ENCODE measurements at places on chromosomes 2 and 18. TPM values are rescaled to one million over a fixed set of nuclear protein-coding genes. Genes with fewer than 3 reads are reported as not detected.

DNA sequence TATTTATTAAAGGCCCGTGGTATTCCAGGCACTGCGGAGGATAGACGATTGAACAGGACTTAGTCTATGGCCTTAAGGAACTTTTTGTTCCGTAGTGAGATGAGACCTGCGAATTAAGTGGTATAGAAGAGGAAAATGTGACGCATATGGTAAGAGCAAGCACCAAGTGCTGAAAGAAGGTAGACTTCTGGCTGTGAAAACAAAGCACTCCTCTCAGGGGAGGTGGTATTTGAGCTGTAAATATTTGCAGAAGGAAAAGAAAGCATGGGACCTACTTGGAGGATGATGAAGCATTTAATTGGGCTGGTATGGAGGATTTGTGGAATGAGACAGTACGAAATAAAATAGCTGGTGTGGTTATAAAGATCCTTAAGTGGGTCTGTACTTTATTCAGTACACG lies 62.5 kb downstream of the GPR39 start:
- DNase-seq = no peak

DNA sequence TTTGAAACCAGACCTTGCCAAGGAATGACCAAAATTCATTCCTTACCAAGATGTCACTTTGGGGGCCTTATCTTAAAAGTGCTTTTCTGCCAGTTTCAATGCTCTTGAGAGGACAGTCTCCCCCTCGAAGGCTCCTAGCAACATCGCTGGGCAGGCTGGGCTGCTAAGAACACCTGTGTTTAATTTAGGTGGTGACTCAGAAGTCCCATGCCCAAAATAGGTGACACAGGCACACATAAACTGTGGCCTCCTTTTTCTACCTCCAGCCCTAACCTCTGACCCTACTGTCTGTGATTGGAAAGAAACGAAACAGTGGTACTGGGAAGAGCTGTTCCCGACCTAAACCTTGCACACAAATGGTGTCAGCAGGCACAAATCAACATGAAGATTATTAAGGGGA lies 28.7 kb upstream of the ROCK2 start:
- no peak for DNase-seq

CPO gene
- total RNA-seq = not detected

GRCh38 chr18:62778976-62779869 lies 63.9 kb downstream of the PHLPP1 start:
- DNase-seq = no peak

- no peak for DNase-seq
Measured at GRCh38 chr2:108215794-108216211, 24.0 kb upstream of the SULT1C3 start.

NR4A2 gene
- total RNA-seq = 1.0 TPM

BOLL gene
- not detected for total RNA-seq

- no peak for DNase-seq
Measured at GRCh38 chr2:118940486-118941120, 1.4 kb upstream of the MARCO start.

GRCh38 chr2:18268400-18268799 lies 292.1 kb downstream of the RDH14 start:
- DNase-seq = peak; percentile 32

TEKT4 gene
- total RNA-seq = not detected

- DNase-seq = no peak
Measured at GRCh38 chr2:204255526-204255925, 289.7 kb upstream of the PARD3B start.

ITSN2 gene
- total RNA-seq = 56.8 TPM

GRCh38 chr18:21110713-21111345 lies 784 bp downstream of the ROCK1 start:
- DNase-seq = no peak

GRCh38 chr2:236120141-236120601 lies 48.0 kb downstream of the GBX2 start:
- no peak for DNase-seq

- DNase-seq = no peak
Measured at GRCh38 chr2:40197121-40197520, 254.8 kb downstream of the SLC8A1 start.

DNA sequence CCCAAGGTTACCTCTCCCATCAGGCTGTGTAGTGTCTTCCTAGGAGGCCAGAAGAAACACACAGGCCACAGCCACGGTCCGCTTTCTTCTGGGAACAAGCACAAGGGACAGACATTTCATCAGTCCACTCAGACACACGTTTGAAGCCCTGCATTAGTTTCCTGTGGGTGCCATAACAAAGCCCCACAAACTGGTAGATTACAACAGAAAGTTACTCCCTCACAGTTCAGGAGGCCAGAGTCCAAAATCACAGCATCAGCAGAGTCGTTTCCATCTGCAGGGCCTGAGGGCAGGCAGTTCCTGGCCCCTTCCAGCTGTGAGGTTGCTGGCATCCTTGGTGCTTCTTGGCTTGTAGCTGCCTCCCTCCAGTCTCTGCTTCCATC lies 8.8 kb upstream of the PRLH start:
- DNase-seq = no peak

ALK gene
- not detected for total RNA-seq

RPRM gene
- total RNA-seq = not detected

- no peak for DNase-seq
Measured at GRCh38 chr2:98821629-98822135, 90.8 kb upstream of the MGAT4A start.

DNA sequence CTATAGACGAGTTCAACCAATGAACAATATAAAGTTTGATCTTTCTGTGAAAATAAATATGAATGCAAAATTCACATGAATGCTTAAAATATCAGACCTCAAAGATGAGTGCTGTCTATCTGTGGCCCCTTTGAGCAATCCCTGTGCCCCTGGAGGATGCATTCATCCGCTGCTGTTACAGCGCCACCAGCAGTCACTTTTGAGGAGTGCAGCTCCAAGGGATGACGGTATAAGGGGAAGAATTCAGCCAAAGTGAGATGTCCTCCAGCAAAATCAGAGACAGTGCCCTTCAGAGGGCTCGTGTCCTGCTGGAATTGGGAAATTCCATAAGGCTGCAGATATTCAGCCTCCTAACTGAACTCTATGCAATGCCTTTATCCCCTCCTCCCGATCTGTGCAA lies 12.0 kb upstream of the CHRNA1 start:
- no peak for DNase-seq

- DNase-seq = no peak
Measured at GRCh38 chr2:226467221-226467620, 332.4 kb downstream of the IRS1 start.

- DNase-seq = no peak
Measured at GRCh38 chr18:13909141-13909940, 6.0 kb downstream of the MC2R start.

GRCh38 chr2:236848501-236848900 lies 237.2 kb upstream of the COPS8 start:
- DNase-seq = no peak
